ENCODE measurements at places on chromosomes 3 and 15.

DNA sequence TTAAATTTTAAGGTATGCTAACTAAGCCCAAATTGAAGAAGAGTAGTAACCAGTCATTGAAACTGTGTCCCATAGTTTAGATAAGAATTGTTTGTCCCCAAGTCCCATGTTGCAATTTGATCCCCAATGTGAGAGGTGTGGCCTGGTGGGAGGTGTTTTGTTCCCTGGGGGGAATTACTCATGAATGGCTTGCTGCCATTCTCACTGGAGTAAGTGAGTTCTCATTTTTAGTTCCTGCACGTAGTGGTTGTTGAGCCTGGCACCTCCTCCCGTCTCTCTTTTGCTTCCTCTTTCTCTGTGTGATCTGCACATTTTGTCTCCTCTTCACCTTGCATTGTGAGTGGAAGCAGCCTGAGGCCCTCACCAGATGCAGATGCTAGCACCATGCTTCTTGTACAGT is 1271.0 kb downstream of the NSUN3 start:
- no peak for DNase-seq

DNA sequence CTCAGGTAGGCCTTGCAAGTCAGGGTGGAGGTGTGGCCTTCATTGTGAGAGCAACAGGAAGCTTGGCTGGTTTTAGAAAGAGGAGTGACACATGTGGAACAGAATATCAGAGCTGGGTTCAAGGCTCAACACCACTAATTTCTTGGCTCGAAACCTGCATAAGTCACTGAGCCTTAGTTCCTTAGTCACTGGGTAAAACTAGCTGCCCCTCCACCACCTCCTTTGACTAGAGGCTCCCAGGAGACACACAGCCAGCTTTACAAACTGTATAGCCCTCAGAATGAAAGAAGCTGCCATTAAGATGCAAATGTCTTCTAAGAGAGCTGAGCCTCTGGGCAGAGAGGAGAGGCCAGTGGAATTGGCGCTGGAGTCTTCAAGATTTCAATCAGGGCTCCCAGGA is 67.7 kb downstream of the CERS3 start:
- no peak for DNase-seq

DNA sequence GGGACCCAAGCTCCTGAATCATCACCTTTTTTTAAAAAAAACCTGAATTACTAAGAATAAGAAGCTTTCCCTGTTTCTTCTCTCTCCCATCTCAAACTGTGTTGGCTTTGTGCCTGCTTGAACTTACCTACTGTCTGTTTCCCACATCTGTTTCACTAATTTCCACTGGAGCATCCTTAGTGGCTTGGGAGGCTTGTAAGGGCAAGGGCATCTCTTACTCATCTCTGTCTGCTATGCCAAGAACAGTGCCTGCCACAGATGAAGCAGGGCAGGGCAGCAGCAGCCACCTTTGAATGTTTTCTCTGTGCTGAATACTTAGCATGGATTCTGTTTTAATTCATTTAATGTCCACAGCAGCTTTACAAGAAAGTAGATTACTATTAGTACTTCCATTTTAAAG is 42.3 kb downstream of the SNRK start:
- no peak for DNase-seq

DNA sequence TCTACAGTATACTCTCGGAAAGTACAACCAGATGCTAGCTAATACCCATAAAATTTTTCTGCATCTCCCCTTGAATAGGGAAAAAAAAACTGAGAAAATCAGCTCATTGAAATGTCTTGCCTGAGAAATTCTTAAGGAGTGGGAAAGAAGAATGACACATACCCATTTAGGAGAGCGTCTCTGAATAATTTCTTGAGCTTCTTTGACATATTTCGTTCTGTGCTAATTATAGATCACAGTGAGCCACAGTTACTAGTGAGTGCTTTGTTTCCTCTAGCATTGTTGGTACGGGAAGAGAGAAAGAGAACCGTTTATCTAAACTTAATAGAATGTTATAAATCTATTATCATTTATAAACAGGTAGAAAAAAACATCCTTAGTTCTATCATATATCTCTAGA is 588.4 kb downstream of the UNC13C start:
- no peak for DNase-seq

GRCh38 chr15:23073890-23074646 is 34.7 kb upstream of the TUBGCP5 start:
- DNase-seq = peak; percentile 5

DNA sequence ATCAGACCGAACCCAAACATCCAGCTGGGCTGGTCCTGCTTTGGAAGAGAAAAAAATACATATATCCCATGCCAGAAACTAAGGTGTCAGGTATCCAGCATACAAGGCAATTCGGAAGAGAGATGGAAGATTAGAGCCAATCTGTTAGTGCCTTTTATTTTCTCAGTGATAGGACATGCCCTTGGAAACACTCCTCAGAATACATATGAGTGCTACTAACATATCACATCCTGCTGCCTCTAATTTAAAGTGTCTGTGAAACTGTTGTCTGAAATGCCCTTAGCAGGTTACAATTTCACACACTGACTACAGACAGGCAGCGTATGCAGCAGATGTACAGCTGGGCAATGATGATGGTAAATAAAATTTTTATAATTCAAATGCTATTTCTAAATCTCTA is 78.9 kb downstream of the RBPMS2 start:
- no peak for DNase-seq

DNA sequence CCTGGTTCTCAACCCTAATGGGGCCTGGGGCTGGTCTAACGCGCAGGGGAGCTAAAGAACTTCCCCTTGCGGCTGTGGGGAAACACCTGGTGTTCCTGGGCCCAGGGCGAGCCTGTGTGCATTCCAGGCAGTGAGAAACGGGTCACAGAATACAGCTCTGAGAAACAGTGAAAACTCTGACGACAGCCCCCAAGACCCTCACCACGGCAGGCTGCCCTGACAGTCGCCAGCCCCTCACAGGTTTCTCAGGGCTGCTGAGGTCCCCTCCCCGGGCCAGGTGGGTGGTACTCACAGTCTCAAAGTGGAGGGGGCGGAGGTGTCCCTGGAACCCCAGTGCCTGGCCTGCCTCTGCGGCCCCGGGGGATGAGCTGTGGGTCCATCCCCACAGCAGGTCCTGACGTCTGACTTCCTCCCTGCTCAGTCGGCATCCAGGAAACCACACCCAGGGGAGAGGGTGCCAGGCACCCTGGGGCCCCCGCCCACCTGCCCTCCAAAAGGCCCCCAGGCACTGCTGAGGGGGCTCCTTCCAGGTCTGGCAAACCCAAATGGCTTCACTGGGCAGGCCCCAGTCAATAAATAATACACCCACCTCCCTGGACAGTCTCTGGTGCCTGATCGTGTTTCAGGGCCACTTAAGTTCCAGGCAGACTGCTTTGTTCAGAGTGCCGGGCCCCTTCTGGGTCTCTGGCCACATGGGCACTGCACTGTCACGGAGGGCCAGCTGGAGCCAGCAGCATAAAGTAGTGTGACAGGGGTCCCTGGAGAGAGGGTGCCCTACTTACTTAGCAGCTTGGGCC is 57.7 kb downstream of the IQSEC1 start:
- DNase-seq = no peak

- no peak for DNase-seq
Observed at GRCh38 chr15:83673385-83673784, 19.5 kb downstream of the ADAMTSL3 start.

GRCh38 chr3:536417-536813 is 339.9 kb downstream of the CHL1 start:
- DNase-seq = no peak

GRCh38 chr3:84600703-84601225 is 358.0 kb upstream of the CADM2 start:
- no peak for DNase-seq

DNA sequence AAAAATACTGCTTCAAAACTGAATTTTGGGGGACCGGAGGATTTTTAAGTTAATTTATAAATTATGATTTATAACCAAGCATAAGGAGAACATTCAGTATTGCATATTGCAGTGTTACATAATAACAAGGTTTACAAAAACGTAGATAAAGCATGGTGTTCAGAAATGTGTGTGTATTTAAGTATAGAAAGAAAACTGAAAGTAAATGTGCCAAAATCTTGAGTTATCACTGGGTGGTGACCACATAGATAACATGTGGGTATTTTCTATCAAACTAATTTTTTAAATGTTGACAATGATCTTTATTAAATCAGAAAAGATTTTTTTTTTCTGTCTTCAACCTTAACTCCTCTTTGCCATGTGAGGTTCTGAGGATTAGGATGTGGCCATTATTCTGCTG is 32.6 kb downstream of the EIF2AK4 start:
- DNase-seq = no peak

GRCh38 chr3:49771340-49771938 is 14.9 kb downstream of the IP6K1 start:
- no peak for DNase-seq

- DNase-seq = no peak
Observed at GRCh38 chr15:69573815-69574475, 121.3 kb downstream of the RPLP1 start.

DNA sequence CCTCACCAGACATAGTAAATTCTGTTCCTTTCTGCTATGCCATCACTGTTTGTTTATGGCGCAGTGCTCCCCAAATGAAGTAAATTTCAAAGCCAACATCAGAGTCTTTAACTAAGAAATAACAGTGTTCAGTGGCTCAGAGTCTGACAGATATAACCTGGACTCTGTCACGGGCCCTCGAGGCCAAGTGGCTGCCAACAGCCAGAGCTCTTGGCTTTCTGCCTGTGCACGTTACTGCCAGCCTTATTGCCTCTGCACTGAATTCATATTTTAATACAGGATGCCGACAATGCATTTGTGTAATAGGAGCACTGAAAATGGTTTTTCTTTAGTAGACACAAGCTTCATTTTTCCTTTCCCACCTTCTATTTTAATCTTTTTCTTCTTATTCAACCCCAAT is 219.9 kb downstream of the NLGN1 start:
- DNase-seq = no peak

GRCh38 chr3:195204360-195205163 is 66.4 kb downstream of the XXYLT1 start:
- no peak for DNase-seq

GRCh38 chr15:38145651-38146111 is 107.0 kb upstream of the SPRED1 start:
- DNase-seq = peak; percentile 17

GRCh38 chr3:139732729-139733128 is 55.0 kb upstream of the NMNAT3 start:
- DNase-seq = no peak

- no peak for DNase-seq
Observed at GRCh38 chr15:64324165-64324877, 31.7 kb downstream of the CSNK1G1 start.

DNA sequence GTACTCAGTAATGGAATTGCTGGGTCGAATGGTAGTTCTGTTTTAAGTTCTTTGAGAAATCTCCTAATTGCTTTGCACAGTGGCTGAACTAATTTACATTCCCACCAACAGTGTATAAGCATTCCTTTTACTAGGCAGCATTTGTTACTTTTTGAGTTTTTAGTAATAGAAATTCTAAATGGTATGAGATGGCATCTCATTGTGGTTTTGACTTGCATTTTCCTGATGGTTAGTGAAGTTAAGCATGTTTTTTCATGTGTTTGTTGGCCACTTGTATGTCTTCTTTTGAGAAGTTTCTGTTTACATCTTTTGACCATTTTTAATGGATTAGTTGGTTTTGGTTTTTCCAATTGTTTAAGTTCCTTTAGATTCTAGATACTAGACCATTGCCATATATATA is 28.4 kb downstream of the TP63 start:
- DNase-seq = no peak

DNA sequence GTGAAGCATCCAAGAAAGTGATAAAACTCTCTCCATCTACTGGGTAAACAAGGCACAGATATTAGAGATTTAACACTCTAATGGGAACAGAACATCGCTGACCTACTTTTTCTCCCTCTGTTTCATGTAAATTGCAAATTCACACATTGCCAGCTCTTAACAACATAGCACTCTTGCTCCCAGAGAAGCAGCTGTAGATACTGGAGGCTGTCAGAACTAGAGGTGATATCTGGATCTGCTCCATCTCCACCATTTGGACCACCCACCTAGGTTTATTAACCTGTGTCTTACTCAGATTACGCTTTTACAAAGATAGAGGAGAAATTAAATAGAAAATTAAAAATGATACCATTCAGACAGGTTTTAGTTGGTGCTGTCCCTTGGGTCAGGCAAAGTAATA is 289.1 kb upstream of the CRBN start:
- DNase-seq = no peak

DNA sequence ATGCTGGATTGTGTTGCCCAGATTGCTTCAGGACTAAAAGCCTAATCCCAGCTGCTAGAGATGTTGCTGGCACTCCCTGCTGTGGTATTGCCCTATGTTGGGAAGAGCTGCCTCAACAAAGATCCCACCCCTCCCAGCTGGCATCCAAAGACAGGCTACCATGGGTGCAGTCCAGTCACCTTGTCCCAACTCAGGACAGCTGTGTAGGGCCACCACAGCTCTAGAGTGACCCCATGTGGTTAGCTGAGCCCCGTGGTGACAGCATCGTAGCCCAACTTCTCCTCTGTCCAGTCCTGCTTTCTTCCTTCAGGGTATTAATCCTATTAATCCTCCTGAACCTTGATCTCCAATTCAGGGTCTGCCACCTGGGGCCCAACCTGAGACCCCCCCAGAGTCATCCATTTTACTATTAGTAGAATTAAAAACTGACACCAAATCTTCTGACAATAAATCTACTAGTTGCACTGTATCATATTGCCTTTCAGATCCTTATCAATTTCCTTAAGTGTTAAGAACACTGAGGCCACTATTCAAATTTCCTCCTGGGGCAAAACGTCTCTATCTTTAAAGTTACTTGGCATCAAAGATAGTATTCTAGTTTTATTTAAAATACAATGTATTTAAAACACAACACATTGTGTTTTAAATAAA is 83.5 kb downstream of the AQP9 start:
- DNase-seq = no peak

DNA sequence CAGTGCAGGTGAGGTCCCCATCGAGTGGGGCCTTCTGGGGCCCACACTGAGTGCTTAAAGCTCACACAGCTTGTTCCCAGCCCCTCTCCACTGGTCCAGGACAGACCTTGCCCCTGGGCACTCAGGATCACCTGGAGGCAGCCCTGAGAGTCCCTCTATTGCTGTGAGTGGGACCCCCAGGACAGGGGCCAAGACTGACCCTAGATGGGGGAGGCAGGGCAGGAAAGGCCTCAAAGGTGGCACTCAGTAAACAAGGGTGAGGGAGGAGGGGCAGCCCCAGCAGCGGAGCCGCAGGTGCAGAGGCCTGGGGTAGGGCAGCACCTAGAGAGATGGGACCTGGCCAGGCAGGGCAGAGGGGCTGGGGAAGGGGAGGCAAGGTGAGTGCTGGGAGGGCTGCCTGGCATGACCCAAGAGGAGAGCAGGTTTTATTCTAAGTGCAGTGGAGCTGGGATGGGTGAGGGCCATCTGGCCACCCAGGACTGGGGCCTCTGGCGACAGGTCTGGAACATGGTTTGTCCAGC is 27.9 kb downstream of the CFAP100 start:
- no peak for DNase-seq

- no peak for DNase-seq
Observed at GRCh38 chr3:167852216-167852615, 116.7 kb downstream of the SERPINI1 start.

- DNase-seq = no peak
Observed at GRCh38 chr3:138452436-138452835, 18.0 kb downstream of the ESYT3 start.

- DNase-seq = no peak
Observed at GRCh38 chr3:60599586-60599985, 651.7 kb downstream of the FHIT start.

GRCh38 chr3:78588906-78589621 is 1178.7 kb downstream of the ROBO1 start:
- no peak for DNase-seq
